Activated gamma-delta T cell treated with anti-CD3 and anti-CD28 coated beads, Interleukin-2, amount 50 U/mL, for 16 hours (primary cell): ENCODE measurements at places on chromosomes 3 and 15.

DNA sequence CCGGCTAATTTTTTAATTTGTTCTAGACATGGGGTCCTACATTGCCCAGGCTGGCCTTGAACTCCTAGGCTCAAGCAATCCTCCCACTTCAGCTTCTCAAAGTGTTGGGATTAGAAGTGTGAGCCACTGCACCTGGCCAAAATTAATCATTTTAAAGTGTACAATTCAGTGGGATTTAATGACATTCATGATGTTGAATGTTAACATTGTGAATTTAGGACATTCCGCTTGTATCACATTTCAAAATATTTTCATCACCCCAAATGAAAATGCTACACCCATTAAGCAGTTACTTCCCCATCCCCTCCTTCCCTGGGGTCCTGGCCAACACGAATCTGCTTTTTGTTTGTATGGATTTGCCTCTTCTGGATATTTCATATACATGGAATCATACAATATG, 62.1 kb upstream of the CGNL1 start:
- no peak for DNase-seq

DNA sequence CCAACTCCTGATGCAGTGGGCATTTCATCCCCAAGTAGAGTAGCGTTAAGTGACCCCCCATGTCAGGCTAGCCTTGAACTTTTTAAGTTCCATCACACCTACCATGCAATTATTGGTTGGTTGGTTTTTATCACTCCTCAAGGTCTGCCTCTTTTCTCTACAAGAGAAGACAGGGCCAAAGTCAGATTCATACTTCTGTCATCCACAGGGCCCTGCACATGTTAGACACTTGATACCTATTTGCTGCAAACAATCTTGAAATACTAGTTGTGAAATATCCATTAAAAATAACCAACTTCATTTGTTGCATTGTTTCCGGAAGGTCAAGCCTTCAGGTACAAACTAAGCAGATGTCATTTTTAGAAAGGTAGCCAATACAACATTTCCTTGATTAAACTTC, 1.2 kb downstream of the CMSS1 start:
- DNase-seq = no peak

DNA sequence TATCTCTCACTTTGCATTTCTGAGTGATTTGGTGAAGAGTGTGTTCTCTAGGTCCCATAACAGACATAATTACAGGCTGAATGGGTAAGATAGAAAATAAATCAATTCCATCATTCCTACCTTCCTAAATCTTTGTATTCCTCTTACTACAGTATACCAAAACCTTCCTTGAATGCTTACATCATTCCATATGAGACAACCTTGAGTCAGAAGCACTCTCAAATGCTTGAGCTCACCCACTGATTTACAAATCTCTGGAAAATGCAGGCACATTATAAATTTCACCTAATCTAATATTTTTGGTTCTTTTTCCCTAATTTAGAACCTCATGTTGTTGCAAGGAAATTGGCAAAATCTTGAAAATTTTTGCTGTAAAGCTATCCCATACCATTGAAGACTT, 239.1 kb downstream of the CBLB start:
- DNase-seq = no peak

DNA sequence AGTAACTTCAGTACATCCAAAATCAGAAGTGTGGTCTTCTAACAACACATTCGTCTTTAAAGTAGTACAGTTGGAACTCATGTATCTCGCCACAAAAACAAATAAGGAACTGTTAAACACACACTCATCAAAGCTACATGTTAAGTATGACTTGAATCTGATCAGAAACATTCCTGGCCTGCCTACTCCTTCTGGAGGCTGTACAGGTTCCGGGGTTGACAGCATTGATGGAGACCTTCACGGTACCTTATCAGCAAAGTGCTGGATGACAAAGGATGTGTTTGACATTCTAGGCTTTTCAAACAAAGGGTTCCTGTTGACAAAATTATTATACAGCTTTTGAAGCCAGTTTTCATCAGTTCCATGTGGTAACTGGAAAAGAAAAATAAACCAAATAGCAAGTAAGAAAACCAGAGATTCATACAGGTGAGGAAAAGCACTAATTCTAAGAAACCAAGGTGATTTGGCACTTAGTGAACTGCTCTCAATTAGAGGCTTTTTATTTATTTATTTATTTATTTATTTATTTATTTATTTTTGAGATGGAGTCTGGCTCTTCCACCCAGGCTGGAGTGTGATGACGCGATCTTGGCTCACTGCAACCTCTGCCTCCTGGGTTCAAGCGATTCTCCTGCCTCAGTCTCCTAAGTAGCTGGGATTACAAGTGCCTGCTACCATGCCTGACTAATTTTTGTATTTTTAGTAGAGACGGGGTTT, 44.3 kb downstream of the MYO5C start:
- no peak for DNase-seq

- DNase-seq = no peak
Observed at GRCh38 chr3:84442533-84442932, 516.3 kb upstream of the CADM2 start.

DNA sequence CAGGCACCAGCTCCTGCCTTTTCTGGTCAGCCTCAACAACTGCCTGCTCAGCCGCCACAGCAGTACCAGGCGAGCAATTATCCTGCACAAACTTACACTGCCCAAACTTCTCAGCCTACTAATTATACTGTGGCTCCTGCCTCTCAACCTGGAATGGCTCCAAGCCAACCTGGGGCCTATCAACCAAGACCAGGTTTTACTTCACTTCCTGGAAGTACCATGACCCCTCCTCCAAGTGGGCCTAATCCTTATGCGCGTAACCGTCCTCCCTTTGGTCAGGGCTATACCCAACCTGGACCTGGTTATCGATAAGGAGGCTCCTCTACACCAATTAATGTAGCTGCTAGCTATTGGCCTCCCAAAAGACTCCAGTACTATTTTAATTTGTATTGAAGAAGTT, 38.9 kb downstream of the TFG start:
- no peak for DNase-seq
